Endodermal cell (in vitro differentiated cells): ENCODE measurements at places on chromosomes 12 and 14.

DNA sequence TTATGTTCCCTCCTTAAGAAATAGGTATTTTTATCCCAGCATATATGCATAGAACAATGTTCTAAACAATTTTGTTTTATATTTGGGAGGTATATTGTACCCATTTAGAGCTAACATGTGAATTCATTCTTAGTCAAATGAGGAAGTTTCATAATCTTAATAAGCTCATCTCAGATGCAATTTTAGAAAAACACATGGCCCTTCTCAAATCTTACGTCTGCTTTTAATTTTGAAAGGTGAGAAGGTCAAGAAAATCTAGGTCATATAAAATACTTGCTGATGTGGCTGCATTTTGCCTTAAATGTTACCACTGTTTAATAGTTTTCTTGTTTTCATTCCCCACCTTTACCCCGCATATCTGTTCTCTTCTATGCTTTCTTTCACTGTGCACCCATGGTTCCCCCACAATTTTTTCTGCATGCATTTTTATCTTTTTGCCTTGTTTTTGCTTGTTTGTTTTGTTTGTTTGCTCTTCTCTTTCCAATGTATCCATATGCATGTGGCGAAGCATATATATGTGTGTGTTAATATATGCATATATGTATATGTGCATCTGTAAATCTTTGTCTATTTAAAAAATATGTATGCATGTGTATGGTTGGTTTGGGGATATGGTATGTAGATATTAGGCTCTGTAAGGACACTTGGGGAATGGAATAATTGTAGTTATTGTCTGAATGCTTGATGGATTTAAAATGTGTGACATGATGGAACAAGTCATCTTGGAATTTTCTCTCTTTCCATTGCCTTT, 317.1 kb downstream of the BCAT1 start:
- DNase-seq = no peak

- no peak for DNase-seq
These were observed 4.3 kb upstream of the LRTM2 start for GRCh38 chr12:1815814-1816729.

GRCh38 chr14:59254146-59254910, 65.9 kb downstream of the DAAM1 start:
- DNase-seq = peak; percentile 55

GRCh38 chr12:80212938-80213645, 113.8 kb downstream of the OTOGL start:
- DNase-seq = peak; percentile 57

DNA sequence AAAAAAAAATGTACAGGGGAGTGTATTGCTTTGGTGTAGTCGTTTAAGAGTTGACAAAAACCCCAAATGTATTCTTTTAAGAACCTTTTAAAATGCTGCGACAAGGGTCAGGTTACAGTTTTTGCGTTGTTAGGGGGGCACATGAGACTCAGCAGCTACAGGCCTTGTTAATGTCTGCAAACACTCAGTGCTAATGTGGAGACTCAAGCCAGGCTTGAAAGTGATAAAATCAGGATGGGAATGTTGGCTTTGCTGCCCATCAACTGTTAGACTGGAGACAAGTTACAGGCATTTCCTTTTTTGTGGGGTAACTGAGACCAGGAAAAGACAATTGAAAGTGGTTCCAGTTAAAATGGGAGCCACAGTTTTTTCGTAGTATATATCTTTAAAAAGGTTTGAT, 84.8 kb downstream of the PRKCH start:
- DNase-seq = no peak
